ENCODE measurements at places on chromosomes 5 and 9.
A peak's percentile ranks its signal among the peaks of the same experiment; 100 is the strongest.

GRCh38 chr5:35438786-35439185 is 178.9 kb upstream of the SPEF2 start:
- DNase-seq: no peak

DNA sequence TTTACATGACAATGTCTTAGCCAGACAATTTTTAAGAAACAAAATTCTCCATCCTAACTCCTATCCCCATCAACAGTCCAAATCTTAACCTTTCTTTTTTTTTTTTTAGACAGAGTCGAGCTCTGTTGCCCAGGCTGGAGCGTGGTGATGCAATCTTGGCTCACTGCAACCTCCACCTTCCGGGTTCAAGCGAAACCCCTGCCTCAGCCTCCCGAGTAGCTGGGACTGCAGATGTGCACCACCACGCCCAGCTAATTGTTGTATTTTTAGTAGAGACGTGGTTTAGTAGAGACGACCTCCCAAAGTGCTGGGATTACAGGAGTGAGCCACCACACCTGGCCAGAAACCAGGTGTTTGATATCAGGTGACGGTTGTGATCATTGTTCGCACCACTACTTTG is 10.2 kb downstream of the ABL1 start:
- no peak for DNase-seq

DNA sequence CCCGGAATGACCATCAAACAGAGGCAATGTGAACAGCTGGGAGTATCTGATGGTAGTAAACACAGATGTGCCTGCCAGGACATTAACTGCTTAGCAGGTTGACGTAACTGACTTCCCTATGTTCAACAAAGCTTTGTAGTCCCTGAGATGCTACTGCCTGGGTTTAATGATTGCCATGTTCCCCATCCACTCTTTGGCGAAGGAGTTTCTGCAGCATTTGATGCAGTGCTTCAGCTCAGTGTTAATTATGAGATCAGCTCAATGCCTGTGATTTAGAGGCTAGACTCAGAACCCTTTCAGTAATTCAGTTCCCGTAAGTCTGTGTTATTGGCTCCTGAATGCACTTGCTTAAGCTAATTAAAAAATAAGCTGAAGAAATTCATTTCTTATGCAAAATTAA is 547.3 kb upstream of the ZNF608 start:
- DNase-seq: no peak

GRCh38 chr5:151150471-151151262 is 6.9 kb downstream of the ANXA6 start:
- DNase-seq: no peak

GRCh38 chr9:95250462-95251221 is 66.9 kb downstream of the FANCC start:
- no peak for DNase-seq

DNA sequence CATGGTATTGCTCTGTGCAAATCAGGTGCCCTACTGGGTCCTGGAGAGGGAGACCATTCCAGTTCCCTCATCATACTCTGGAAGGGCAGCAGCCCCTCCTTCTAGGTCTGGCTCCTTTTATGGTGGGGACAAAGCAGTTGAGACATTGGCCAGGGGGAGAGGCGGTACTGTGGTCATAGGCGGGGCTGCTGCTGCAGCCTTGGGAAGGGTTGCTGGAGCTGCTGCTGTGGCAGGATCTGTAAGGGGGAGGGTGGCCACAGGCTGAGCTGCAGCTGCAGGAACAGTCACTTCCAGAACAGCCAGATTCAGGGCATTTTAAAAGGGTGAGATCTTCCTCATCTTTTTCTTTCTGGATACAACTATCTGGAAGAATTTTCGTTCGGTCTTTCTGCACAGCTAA is 233.0 kb upstream of the SGCD start:
- DNase-seq: no peak

- no peak for DNase-seq
Measured at GRCh38 chr5:66144834-66145390, 812 bp downstream of the SREK1 start.

GRCh38 chr5:63131626-63132285 is 553.1 kb downstream of the LRRC70 start:
- DNase-seq: peak; percentile 1

DNA sequence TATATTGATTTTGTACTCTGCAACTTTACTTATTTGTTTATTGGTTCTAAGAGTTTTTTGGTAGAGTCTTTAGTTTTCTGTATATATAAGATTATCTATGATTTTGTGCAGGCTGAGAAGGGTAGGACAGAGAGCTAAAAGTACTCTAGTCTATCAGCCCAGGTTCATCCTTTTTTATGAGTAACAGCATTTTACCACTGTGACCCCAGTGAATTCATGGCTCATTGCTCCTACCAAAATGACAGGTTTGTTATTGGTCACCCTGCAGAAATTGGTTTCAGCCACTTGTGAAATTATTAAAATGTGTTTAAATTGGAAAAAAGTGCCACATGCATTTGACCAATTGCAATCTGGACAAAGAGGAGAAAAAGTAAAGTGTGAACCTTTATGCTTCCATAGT is 421.4 kb upstream of the DAB2 start:
- DNase-seq: no peak

DNA sequence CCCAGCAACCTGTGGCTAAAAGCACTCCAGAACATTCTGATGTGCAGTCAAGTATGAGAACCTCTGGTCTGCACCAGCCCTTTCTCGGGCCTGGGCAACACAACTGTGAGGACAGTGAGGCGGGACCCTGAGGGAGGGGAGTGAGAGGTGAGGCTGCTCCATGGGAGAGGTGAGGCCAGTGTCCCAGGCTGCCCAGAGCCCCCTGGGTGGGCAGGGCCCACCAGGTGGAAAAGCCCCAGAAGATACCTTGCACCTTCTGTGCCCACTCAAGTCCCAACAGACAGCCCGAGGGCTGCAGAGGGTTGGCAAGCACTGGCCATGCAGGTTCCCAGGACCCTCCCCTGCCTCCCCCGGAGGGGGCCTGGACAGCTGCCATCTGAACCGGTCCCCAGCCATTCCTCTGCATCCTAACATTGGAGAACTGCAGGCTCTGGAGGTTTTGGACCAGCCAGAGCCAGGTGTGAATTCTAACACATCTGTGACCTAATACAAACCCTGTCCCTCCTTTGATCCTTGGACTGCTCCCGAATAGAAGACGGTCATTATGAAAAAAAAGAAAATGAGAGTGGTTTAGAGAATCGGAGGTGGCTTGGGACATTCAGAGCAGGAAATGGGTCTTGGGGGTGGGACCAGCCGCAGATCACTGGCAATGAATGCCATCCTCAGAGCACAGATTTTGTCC is 57.0 kb downstream of the DUSP1 start:
- no peak for DNase-seq

DNA sequence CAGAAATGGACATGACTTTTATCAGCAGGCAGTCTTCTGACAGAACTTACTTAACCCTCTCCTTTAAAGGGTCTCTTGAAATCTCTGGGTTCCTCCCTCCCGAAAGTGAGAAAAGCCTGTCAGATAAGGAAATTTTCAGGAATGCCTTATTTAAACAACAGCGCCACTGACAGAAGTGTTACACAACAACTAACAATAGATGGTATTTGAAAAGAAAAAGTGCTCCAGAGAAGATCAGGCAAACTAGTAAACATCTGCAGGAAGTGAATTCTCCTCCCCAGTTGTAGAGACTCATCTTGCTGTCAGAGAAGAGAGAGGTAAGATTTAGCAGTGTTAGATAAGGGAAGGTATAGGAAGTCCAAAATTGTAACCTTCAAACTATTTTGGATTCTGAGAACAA is 107.2 kb upstream of the NFIL3 start:
- no peak for DNase-seq

- DNase-seq: no peak
Measured at GRCh38 chr5:27252911-27253310, 214.5 kb upstream of the CDH9 start.

DNA sequence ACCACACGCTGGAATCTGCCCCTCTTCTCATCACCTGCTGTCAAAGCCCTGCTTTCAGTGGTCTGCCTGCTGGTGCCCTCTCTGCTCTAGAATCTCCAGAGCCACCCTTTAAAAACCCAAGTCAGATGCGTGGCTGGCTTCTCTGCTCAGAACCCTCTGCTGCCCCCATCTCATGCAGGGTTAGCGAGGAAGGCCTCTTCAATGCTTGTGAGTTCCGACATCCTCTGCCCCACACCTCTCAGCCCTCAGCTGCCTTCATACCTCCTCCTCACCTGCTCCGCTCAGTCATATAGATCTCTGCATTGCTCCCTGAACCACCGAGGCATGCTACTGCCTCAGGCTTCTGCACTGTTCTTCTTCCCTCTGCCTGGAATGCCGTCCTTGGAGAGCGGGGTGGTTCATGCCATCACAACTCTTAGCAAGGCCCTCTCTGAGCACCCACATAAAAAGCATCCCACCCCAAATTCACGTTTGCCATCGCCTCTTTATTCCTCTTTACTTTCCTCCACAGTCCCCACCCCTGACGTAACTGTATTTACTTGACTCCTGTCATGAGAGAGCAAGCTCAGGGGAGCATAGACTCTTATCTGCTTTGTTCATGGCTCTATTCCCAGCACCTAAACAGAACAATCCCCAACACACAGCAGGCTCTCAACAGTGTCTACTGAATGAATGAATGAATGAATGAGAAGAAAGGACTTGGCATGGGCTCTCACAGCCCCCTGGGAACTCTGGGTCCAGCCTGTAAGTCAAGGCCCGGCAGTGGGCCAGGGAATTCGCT is 10.4 kb downstream of the SHB start:
- no peak for DNase-seq

- DNase-seq: no peak
Measured at GRCh38 chr9:124611106-124611505, 103.9 kb upstream of the NR5A1 start.

DNA sequence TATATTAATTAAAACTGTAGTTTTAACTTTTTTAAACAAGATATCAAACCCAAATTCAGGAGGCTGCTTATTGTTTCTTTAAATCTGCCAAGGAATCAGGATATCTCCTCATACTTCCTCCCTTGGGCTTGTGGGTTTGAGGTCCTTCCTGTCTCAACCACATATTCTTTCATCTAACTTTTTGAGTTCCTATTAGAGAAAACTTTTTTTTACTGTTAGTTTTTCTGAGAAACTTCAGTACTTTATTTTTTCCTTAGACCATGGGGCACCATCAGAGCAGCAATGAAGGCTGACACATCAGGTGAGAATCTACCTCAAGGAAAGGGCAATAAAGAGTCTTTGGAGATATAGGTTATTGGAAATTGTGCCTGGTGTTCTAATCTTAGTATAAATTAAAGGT is 56.7 kb downstream of the TSSK1B start:
- no peak for DNase-seq

GRCh38 chr5:148387325-148387724 is 3.6 kb downstream of the FBXO38 start:
- DNase-seq: no peak

DNA sequence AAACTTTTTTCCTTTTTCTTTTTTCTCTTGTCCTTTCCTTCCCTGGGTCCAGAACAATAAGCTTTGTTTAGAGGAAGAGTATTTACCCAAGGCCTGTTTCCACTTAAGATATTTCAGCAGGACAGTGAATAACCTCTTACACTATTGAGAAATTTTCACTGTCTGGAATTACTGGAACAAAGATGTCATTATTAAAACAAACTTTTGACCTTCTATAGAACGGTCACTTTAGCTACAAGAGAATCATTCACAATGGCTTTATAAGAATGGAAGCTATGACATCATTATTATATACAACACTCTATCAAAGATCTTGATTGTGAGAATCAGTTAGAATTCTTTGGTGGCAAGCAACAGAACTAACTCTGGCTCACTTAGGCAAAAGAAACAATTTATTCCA is 22.0 kb upstream of the ARHGAP26 start:
- DNase-seq: no peak

- no peak for DNase-seq
Measured at GRCh38 chr5:137367951-137368350, 131.2 kb downstream of the SPOCK1 start.

DNA sequence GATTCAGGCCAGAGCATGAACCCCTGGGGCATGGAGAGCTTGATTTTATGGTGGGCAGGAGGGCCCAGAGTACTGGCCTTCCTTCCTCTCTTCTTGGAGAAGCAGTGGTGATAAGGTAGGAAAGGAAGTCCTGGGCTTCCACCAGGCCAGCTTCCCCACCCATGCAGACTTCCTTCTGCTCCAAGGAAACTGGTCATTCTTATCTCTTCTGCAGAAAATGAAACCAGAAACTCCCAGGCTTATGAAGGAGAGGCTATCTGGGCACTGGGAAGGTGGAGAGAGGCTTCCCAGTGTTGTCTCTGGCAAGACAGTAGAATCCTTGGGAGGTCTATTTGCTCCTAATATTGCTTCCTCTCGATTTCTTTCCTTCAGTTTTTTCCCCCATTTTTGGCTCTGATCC is 110.5 kb upstream of the EQTN start:
- no peak for DNase-seq

DNA sequence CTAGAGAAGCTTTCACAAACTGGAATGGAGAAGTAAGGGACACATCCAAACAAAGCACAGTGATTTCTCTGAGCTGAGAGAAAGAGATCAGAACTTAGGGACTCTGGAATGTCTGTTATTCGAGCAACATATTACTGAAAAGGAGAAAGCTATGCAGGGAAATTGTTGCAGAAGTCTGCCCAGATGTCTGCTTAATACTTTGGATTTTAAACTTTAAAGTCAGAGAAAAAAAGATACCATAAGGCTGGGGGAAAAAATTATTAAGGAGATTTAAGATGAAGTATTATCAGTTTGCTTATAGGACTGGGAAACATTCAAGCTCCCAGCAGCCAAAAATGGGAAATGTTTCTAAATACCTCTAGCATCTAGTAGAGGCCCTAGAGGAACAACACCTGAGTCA is 803.9 kb downstream of the TAF11L14 start:
- no peak for DNase-seq

GRCh38 chr9:127578952-127579853 is 32.9 kb upstream of the STXBP1 start:
- DNase-seq: peak; percentile 89
